ENCODE measurements at places on chromosomes 5 and 9.

GRCh38 chr5:108090946-108091345 is 291.0 kb downstream of the FBXL17 start:
- no peak for DNase-seq

DNA sequence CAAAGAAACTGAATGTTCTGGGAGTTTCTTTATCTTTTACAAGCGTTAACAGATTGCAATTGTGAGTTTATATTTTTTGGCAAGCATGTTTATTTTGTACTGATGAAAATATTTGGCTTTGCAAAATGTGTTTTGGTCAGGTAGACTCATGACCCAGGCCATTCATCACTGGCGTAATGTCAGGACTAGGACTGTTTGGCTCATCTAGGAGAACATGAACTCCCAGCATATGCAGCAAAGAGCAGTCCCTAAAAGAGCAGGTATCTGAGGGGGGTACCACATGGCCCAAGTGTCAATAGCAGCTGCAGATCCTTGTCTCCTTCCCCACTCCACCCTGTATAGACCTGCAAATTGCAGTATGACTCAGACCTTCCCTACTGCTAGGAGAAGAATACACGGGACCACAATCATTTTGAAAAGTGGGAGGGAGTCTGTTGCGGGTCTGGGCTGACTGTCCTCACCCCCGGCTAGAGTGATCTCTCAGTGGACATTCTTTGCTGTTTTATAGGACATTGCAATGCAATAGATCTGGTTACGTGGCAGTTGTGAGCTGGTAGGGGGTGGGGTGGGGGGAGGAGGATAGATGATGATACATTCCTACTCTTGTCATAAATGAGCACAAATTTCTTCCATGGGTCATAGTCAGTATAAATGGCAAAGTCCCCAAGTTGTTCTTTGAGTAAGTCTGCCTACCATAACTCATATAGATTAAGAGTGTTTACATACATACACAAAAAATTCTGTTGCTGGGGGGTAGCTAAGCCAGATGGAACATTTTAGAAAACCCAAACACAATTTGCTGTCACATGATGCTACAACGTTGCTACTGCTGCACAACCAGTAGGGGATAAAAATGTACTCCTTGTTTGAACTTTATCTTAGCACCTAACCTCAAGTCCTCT is 20.8 kb upstream of the SNCAIP start:
- DNase-seq, result no peak

DNA sequence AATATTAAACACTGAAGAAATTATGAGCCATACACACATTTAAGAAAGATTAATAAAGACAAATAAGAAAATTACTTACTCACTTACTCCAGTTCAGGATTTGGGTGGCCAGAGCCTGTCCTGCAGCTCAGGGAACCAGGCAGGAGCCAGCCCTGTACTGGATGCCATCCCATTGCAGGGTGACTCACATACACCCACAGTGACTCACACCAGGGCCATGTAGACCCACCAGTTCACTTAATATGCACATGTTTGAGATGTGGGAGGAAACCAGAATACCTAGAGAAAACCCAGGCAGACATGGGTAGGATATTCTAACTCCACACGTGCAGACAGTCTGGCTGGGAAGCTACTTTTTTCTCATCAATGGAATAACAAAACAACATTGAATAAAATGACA is 49.6 kb upstream of the ADRB2 start:
- DNase-seq, result no peak

DNA sequence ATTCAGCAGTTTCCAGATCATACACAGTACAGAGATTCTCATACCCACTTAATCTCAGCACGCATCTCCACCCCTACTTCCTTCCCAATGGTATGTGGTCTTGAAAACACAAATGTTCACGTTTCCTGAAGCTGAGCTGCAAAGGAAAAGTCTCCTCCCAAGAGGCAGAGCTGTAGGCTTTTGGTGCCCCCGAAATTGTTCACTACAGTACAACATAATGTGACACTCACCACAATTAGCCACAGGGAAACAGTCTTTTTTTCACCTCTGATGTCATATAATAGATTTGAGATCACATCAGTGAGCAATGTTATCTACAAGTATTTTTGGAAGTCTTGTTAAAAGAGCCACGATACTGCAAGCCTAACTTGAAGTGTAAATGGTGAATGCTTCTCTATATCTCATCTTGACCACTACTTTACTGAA is 40.2 kb downstream of the NFIB start:
- DNase-seq, result no peak

- DNase-seq, result no peak
Observed at GRCh38 chr5:179716286-179716685, 16.3 kb upstream of the MAML1 start.

GRCh38 chr5:74143721-74144330 is 496.7 kb downstream of the ENC1 start:
- no peak for DNase-seq

- no peak for DNase-seq
Observed at GRCh38 chr5:139482050-139482889, at the start of gene STING1. TSS of gene STING1 (minus strand) at chr5:139482758. CDS start at chr5:139481704, 1,054 bp downstream.

GRCh38 chr5:131436081-131436480 is 172.2 kb downstream of the CDC42SE2 start:
- no peak for DNase-seq

GRCh38 chr5:138722544-138723177 is 30.6 kb upstream of the CTNNA1 start:
- no peak for DNase-seq

GRCh38 chr9:116323012-116323411 is 169.4 kb downstream of the PAPPA start:
- no peak for DNase-seq

- no peak for DNase-seq
Observed at GRCh38 chr5:38162625-38163024, 95.7 kb upstream of the EGFLAM start.

GRCh38 chr5:115624994-115625393 is 842 bp downstream of the TMED7 start:
- DNase-seq, result no peak

GRCh38 chr5:1103505-1104326 is 8.1 kb downstream of the SLC12A7 start:
- no peak for DNase-seq

- no peak for DNase-seq
Observed at GRCh38 chr9:90838098-90838497, 36.5 kb downstream of the SYK start.

- DNase-seq, result no peak
Observed at GRCh38 chr5:80961376-80962281, 1.5 kb downstream of the RASGRF2 start.

GRCh38 chr5:93017376-93017775 is 563.6 kb downstream of the NR2F1-AS1 start:
- no peak for DNase-seq

DNA sequence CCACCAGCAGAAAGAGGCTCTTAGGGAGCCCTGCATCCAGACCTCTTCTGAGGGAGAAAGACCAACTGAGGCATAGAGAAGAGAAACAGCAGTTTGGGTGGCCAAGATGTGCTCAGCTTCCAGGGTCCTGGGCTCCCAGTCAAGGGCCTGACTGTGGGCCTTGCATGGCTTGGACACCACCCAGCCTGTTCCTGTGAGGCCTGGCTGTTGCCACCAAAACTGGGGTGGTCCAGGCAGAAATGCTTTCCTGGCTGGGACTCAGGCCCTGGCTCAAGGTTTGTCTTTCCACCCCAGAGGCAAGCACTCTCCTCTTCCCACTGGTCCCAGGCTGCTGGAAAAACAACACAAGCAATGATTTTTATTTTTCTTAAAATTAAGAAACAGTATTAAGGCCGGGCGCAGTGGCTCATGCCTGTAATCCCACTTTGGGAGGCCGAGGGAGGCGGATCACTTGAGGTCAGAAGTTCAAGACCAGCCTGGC is 13.3 kb downstream of the MYOZ3 start:
- DNase-seq, result no peak

GRCh38 chr9:132239518-132239917 is 77.7 kb downstream of the NTNG2 start:
- DNase-seq, result no peak

- no peak for DNase-seq
Observed at GRCh38 chr5:133267601-133268000, 215.8 kb downstream of the HSPA4 start.

DNA sequence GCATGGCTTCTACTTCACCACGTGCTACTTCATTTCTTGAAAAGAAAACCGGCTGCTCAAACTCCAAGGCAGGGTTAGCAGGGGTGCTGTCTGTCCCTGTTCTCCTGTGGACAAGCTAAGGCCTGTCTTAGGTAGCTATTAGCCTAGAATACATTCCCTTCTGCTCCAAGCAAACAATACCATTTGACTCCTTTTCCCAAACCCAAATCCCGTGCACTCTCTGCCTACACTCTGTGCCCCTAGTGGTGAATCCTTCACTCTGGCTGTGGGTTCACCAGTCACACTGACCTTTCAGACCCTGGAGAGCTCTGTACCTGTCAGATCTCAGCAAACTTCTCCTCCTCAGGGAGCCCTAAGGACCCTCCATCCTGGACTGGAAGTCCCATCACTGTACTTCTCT is 211.6 kb downstream of the SLIT3 start:
- DNase-seq, result no peak

GRCh38 chr9:90074316-90074962 is 469.6 kb downstream of the GADD45G start:
- no peak for DNase-seq

GRCh38 chr9:127050591-127051001 is 71.8 kb downstream of the ANGPTL2 start:
- no peak for DNase-seq

- no peak for DNase-seq
Observed at GRCh38 chr5:152686931-152687330, 281.9 kb upstream of the NMUR2 start.

DNA sequence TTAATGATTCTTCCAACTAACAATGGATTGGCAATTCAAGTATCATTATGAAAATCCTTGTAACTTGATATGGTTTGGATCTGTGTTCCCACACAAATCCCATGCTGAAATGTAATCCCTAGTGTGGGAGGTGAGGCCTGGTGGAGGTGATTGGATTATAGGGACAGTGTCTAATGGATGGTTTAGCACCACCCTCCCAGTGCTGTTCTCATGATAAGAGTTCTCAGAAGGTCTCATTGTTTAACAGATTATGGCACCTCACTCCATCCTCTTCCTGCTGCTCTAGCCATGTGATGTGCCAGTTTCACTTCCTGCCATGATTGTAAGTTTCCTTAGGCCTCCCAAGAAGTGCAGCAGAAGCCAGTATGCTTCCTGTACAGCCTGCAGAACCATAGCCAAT is 1116.2 kb upstream of the EDIL3 start:
- DNase-seq, result no peak

- no peak for DNase-seq
Observed at GRCh38 chr5:37723162-37723961, 116.5 kb downstream of the GDNF start.

GRCh38 chr5:35319333-35320002 is 89.2 kb upstream of the PRLR start:
- no peak for DNase-seq

DNA sequence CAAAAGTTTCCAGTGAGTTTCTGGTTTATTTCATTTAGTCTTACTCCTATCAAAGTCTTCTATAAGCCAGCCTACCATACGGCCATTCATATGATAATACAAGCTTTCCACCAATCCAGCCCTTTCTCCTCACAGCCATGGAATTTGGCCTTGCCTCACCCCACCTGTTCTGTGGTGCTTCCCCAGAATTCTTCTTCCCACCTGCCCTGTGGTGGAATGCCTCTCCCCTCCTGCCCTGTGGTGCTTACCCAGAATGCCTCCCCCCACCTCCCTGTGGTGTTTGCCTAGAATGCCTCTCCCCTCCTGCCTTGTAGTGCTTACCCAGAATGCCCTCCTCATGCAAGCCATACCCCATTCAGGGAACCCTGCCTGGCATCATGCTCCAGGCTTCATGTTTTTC is 90.3 kb upstream of the APC start:
- DNase-seq, result no peak

DNA sequence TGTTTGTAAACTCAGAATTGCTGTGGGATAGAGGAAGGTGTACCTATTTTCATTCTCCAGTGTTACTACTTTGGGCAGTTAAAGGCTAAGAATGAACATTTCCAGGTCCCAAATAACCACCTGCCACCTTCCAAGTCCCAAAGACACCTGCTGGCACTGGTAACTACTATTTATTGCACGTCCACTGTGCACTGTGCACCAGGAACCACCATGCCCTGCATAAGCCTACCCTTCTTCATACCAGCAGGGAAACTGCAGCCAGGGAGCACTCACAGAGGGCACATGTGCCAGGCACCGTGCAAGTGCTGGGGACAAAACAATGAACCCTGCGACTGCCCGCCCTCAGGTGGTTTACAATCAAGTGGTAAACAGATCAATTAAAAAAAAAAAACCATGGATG is 34.9 kb downstream of the RAPGEF1 start:
- no peak for DNase-seq

DNA sequence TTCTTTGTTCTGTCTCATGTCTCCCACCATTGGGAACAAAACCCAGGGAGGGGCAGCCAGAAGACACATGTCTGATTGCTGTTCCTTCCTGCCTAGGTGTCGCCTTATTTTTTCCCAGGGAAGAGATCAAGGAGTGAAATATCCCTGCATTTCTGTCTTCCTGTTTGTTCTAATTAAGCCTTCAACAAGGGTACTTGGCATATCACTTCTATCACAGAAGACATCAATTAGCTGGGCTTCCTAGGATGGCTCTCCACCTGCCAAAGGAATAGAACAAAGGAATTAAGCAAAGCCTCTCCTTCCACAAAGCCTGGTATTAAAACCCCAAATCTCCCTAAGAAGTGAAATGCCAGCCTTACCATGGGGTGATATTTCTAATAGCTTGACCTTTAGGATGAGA is 299.5 kb upstream of the CD180 start:
- no peak for DNase-seq

DNA sequence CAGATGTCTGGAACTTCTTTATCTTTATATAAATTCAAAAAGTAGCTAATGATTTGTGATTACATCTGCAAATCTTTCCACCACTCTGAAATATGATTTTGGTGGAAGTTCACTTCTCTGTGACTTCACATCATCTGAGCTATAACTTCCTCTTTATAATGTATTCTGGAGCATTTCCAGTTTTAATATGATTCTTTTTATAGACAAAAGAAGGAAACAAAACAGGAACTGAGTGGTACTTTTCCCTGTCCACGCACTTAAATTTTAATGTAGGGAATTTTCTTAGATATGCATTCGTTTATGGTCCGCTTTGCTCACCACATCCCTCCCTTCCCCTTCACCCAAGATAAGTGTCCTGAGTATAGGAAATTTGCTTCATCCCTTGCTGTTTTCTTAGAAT is 333.5 kb downstream of the CHSY3 start:
- no peak for DNase-seq

- DNase-seq, result no peak
Observed at GRCh38 chr5:90473396-90474234, 956 bp downstream of the MBLAC2 start.

- no peak for DNase-seq
Observed at GRCh38 chr9:110128664-110129329, 79.2 kb downstream of the C9orf152 start.

All from GM12891 (cell line).